LNCaP clone FGC (cell line): ENCODE measurements at places on chromosomes 4 and X.

GRCh38 chrX:48606091-48606490, 8.8 kb downstream of the WDR13 start:
- DNase-seq, result no peak

GRCh38 chr4:138308356-138308755, 66.2 kb upstream of the SLC7A11 start:
- DNase-seq, result no peak

DNA sequence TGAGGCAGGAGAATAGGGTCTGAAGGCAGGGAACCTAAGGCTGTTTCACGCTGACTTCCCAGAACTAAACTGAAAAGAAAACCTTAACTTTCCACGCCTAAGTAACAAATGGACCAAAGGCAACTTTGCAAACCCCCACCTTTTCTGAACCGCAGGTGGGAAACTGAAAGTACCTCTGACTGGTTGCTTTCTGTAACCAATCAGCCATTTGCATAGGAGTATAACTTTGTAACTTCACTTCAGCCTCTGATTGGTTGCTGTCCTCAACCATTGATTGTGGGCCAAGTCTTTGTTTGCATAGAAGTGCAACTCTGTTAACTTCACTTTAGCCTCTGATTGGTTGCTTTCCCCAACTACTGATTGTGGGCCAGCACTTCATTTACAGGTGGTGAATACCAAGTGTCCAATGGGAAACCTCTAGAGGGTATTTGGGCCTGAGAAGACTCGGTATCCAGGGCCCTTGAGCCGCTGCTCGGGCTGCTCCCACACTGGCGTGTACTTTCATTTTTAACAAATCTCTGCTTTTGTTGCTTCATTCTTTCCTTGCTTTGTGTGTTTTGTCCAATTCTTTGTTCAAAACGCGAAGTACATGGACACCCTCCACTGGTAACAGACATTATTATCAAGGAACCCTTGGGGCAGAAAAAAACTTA, 121.6 kb upstream of the CBR4 start:
- DNase-seq, result no peak

DNA sequence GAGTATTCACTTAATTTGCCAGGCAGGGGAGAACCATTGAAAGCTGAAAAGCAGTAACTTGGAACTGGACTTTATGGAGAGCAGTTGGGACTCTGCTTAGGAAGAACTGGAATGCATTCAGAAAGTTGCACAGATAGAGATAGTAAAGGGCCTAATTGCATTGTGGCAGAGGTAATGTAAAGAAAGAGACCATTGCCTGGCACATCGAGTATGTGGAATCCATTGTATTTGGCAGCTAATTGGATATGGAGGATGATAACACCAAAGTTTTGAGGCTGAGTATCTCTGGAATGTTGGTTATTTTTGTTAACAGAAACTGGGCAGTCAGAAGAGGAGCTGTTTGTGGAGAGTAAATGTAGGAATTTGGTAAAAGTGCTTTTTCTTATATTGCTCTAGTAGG, 169.9 kb downstream of the BMPR1B start:
- no peak for DNase-seq

- DNase-seq, result no peak
Observed at GRCh38 chr4:184563621-184564020, 85.6 kb downstream of the CASP3 start.

- no peak for DNase-seq
Observed at GRCh38 chr4:135007400-135007799, 805.8 kb upstream of the PABPC4L start.

GRCh38 chr4:69054578-69055200, 41.6 kb upstream of the UGT2B7 start:
- no peak for DNase-seq

DNA sequence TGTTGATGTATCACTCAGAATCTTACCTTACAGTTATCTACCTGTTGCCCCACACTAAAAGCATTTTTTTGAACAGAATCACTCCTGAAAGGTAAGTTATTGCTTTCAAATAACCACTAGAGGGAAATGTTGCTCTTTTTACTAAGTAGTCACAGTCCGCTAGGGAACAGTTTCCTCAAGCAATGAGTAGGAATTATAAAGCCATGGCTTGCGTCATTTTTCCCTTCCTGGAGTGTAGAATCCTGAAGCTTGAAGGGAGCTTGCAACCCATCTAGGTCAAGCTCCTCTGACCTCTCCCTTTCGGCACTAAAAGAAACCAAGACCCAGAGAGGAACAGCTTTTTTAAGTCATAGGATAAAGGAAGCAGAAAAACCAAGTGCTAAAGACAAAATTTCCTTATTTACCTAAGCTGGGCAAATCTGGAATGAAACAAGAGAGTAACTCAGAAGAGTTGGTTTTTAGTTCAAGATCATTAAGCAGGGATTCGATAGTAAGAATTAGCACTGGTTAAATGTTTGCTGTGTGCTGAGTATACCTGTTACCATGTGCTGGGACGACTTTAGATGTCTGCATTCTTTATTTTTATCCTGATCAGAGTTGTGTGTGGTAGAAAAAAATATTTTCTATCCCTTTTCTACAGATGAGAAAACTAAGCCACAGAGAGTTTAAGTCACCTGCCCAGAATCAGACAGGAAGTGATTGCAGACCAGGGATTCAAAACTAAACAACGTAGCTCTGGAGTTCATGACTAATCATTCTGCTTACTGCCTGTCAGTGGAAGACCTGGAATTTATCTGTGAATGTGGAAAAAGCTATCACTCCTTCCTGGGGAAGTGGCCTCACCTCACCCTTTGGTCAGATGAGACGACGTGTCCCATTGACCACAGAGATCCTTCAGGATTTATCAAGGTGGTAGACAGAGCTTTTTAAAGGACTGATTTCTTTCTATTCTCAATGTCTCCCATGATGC, 631.5 kb downstream of the RAB28 start:
- peak; percentile 69 for DNase-seq

- DNase-seq, result no peak
Observed at GRCh38 chrX:70172221-70172620, 5.1 kb upstream of the DGAT2L6 start.

DNA sequence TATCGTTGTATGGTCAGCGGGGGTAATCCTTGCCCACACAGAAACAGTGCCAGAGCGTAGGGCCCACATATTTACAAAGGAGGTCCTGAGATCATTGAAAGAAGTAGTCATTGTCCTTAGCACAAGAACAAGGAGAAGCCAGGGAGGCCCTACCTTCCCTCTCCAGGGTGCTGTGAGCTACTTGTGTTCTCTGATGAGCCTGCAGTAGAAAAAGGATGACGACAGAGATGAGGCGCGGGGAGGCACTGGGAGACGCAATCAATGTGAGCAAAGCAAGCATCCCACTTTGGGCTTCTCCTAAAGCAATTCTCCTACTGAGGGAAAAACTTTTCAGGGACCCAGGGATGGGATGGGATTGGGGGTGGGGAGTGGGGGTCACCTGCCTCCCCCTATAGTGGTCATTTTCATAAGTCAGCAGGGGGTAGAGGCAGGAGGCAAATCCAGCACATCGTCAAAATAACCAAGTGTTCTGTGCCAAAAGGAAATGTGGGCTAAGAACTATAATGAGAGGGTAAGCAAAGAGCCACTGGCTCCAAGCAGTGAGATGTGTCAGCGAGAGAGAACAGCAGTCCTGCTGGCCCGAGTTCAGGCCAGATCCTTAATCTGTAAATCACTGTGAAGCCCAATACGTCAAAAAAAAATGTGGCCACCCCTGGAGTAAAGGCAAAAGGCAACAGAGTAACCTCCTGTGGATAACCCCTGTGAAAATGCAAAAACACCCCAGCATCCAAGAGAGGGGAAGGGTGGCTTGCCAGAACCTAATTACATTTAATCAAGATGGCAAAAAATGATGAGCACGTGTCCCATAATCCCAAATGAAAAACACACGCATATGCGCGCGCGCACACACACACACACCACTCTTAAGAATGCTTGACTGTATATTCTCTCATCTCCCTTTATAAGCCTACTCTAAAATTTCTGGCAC, 136.6 kb upstream of the HHIP start:
- DNase-seq, result no peak

GRCh38 chr4:140834839-140835495, 78.8 kb upstream of the TBC1D9 start:
- no peak for DNase-seq

GRCh38 chrX:10667143-10667542, 46.8 kb upstream of the MID1 start:
- no peak for DNase-seq

- DNase-seq, result no peak
Observed at GRCh38 chr4:168527560-168527959, 30.7 kb downstream of the PALLD start.

- no peak for DNase-seq
Observed at GRCh38 chr4:43223820-43224219, 331.3 kb downstream of the GRXCR1 start.

DNA sequence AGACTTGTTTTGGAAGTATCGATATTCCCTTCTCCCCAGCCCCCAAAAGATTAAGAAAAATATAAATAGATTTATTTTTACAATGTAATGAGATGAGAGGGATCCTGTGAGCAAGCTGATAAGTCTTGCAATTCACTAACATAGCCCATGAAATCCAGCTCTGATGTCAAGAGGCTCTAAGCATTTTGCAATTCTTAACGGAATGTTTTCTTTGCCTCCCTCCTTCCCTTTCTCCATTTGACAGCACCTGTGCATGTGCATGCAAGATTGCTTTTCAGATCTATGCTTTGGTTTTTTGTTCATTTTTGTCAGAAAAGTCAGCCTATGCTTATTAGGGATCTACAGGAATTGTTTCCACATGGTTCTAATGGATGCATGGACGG, 169.9 kb downstream of the SLIT2 start:
- no peak for DNase-seq

DNA sequence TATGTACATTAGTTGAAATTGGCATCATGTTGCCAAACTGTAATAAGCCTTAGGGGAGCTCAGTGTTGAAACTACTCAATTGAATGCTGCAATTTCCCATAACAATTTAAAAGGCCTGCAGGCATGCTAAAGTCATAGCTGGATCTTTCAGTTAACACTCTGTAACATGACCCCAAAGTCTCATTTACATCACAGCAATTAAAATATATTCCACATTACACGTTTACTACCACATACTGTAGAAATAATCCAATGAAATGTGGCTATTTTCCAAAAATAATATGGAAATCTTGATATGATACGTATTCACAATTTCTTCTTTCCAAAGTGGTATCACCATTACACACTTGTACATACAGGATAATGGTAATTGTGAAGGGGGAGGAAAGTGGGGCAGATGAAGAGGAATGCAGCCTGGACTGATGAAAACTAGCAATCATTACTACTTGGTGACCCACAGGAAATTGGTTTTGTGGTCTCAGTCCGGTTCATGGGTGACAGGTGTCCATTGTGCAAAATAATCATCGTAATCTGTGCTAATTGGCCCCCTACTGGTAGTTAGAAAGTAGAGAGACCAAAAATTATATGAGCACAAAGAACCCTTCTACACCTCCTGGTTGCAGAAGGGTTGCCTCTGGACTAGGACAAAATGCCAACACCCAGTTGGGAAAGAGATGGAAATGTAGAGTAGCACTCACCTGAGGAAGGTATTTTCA, 63.7 kb downstream of the TENM3 start:
- no peak for DNase-seq

GRCh38 chr4:156972379-156973015, 898 bp upstream of the PDGFC start:
- no peak for DNase-seq

GRCh38 chrX:23369027-23369426, 34.4 kb downstream of the PTCHD1 start:
- DNase-seq, result no peak

DNA sequence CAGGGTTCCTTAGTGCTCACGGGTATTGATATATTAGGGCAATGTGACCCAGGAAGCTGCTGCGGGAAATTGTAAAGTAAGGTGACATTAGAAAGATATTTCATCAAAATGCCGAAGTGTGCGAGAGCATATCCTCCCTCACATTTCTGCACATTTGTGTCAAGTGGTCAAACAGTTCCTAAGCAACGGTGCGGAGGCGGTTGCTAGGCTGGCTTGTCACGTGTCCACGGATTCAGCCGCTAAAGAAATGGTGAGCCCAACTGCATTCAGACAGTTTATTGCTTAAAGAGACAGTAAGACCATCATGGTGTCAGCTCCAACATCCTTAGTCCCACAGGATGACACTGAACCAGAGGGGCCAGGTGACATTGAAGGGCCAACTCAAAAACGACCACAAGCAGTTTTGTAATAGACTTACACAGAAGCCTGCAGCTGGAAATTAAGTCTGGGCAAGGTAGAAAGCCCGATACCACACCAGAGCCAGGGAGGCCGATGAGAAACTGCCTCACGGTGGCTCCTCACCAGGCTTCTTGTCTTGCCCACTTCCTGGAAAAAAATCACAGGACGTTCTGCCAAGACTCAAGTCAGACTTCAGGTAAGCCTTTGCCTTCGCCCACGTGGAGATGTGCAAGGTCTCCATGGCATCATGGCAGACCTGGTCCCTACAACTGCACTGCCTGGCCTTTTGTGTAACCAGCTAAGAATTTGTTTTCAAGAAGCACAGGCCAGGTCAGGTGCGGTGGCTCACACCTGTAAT, 50.4 kb downstream of the USP11 start:
- no peak for DNase-seq

DNA sequence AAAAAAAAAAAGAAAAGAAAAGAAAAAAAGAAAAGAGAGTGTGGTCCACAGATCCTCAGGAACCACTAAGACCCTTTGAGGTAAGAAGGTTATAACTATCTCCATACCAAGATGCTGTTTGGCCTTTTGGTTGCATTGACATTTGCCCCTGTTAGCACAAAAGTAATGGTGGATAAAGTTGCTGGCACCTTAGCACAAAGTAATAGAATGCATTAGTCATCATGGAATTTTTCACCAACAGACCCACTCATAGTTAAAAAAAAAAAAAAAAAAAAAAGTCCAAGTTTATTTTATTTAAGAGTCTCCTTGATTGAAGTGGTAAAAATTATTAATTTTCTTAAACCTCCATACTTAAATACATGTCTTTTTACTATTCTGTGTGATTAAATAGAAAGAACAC, 78.4 kb upstream of the RBPJ start:
- no peak for DNase-seq

- DNase-seq, result no peak
Observed at GRCh38 chr4:102683881-102684609, 76.7 kb downstream of the MANBA start.

- DNase-seq, result peak; percentile 64
Observed at GRCh38 chrX:12946838-12947544, 27.9 kb upstream of the TMSB4X start.

DNA sequence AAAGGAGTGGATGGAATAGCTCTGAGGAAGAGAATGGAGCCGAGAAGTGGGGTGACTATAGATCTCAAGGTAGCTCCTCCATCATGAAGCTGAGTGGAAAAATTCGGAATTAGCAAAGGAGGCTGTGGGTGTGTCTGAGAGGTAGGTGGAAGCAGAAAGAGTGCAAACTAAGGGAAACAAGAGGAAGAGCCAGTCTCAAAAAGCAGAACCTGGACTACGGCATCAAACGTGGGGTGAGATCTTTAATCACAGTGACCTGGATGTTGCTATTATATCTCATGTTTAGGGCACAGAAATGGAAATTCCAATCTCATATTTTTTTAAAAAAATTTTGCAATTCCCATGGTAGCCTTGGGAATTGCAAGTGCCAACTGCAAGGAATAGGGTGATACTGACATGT, 162.5 kb upstream of the RASGEF1B start:
- no peak for DNase-seq

- no peak for DNase-seq
Observed at GRCh38 chrX:118736394-118737010, 9.1 kb downstream of the IL13RA1 start.
